ENCODE measurements at places on chromosomes 16 and 17.

GRCh38 chr17:76139801-76140660 lies 1.0 kb downstream of the FOXJ1 start:
- no peak overlapping the region for H3K27ac ChIP-seq
- peak; percentile 73 for DNase-seq
- H3K4me1 ChIP-seq: peaks cover 40% of the 10 kb centered on the region
- H3K27me3 ChIP-seq: peaks cover 13% of the 10 kb centered on the region

DNA sequence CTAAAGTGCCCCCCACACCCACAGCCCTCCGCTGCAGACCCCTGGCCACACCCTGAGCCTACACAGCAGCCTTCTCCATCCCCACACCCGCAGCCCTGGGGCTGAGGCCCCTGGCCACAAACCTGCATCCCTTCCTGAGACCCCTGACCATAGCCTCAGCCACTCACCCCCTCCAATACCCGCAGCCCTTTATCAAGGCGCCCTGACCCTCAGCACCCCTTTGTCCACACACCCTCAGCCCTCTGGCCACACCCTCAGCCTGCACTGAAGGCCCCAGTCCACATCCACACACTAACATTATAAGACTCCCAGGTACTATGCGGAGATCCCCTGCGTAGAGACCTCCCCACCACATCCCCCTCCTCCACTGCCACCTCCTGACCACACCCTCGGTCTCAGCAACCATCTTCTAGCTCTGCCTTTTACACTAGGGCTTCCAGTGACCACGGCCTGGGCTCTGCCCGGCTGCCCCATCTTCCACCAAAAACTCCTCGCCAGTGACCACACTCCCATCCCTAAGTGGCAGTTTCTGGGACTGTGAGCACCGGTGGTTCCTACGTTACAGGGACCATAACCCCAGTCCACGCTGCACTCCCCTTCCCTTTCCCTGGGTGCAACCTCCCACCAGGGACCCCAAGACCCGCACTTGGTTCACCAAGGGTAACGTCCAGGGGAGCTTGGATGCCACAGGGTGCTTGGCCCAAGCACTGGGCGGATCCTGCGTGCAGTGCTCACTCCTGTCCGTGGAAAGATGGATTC lies 818 bp downstream of the TPPP3 start:
- H3K36me3 ChIP-seq: no peaks in the 10 kb centered on the region
- H3K4me3 ChIP-seq: no peak overlapping the region
- H3K4me1 ChIP-seq: peaks cover 4% of the 10 kb centered on the region
- no peak overlapping the region for H3K27ac ChIP-seq
- DNase-seq: no peak

DNA sequence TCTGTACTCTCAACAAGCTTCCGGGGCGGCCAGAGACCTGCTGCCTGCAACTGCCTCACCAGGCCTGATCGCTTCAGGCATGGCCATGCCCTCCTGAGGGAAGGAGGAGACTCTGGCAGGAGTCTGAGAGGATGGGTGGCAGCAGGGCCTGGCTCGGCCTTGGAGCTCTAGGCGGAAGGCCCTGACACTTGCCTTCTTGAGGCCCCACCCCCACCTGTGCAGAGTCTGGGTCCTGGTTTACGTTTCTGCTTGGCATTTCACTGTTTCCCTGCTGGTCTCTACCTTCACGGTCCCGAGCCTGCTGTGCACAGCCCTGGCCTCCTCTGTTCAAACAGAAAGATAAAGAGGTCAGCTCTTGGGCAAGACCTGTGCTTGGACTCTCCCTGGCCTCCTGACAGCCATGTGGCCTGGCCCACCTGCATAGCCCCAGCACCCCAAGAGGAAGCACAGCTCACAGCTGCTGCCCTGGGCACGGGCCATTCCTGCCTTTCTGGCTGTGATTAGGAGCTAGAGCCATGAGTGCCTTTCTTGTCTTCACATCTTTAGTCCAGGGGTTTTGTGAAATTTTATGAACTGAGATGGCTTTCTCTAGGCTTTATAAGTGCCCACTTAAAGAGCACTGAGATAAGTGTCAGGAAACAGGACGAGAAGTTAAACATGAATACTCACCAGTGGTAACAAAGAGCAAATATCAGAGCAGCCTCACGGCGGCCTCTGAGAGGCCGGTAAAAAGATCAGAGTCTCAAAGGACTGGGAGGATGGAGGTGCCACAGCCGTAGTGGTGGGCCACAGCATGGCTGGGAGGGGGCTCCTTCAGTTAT lies 25.6 kb upstream of the MTSS2 start:
- no peak overlapping the region for H3K27ac ChIP-seq
- no peaks in the 10 kb centered on the region for H3K36me3 ChIP-seq
- H3K4me1 ChIP-seq: peaks cover 2% of the 10 kb centered on the region

DNA sequence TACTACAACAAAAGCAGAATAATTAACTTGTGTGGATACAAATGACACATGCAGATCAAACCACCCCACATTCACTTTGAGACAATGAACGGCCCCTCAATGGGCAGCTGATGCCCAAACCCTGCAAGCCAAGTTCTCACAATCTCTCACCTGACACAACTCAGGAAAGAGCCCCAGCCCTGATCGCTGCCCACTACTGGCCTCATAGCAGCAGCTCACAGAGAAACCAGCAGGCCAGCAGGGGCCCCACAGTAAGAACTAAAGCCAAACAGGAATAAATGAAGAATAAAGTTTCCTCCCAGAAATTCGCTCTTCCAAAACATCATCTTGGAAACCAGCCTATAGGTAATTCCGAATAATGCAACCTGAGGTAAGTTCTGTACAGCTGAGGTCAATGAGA lies 7.7 kb downstream of the AKTIP start:
- H3K36me3 ChIP-seq: peaks cover 66% of the 10 kb centered on the region
- no peak overlapping the region for H3K4me3 ChIP-seq
- H3K4me1 ChIP-seq: peaks cover 22% of the 10 kb centered on the region
- DNase-seq: no peak
- no peaks in the 10 kb centered on the region for H3K27me3 ChIP-seq

- peaks cover 46% of the 10 kb centered on the region for H3K4me1 ChIP-seq
- peaks cover 4% of the 10 kb centered on the region for H3K36me3 ChIP-seq
- H3K27me3 ChIP-seq: no peaks in the 10 kb centered on the region
- H3K27ac ChIP-seq: no peak overlapping the region
- no peak for DNase-seq
Measured at GRCh38 chr17:30375661-30376060, 3.1 kb upstream of the CPD start.

GRCh38 chr16:66512272-66513110 lies 37.4 kb downstream of the TK2 start:
- peaks cover 7% of the 10 kb centered on the region for H3K36me3 ChIP-seq
- no peak for DNase-seq
- H3K27me3 ChIP-seq: no peaks in the 10 kb centered on the region
- peaks cover 36% of the 10 kb centered on the region for H3K4me1 ChIP-seq

DNA sequence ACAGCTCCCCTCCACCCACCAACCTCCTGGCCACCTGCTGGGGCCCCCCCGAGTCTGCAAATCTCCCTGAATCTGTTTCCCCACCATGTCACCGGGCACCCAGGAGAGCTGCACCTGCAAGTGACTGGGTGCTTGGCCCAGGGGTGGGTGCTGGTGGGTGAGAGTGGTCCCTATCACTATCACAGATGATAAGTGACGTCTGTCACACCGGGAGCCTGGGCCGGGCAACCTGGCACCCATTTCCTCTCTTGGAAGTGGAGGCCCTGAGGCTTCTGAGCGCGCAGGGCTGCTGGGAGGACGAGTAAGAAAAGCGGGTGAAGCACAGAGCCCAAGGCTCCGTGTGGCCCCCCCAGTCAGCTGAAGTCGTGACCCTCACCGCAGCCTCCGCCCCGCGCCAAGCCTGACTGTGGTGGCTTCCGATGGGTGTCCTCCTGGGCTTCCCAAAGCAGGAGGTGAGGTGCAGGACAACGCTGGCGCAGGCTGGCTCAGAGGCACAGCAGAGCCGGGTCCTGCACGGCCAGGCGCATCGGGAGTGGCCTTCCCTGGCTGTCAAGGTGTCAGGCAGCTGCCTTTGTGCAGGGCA lies 21.0 kb upstream of the ACSF3 start:
- H3K4me3 ChIP-seq: no peak overlapping the region
- H3K27me3 ChIP-seq: no peaks in the 10 kb centered on the region
- DNase-seq: no peak
- no peaks in the 10 kb centered on the region for H3K36me3 ChIP-seq
- H3K4me1 ChIP-seq: no peaks in the 10 kb centered on the region

DNA sequence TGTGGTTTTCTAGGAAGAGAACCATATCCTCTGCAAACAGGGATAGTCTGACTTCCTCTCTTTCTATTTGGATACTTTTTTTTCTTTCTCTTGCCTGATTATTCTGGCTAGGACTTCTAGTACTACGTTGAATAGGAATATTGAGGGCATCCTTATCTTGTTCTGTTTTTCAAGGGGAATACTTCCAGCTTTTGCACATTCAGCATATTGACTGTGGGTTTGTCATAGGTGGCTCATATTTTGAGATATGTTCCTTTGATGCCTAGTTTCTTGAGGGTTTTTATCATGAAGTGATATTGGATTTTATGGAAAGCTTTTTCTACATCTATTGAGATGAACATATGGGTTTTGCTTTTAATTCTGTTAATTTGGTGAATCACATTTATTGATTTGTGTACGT lies 269.8 kb downstream of the MAP2K6 start:
- no peaks in the 10 kb centered on the region for H3K4me1 ChIP-seq
- H3K36me3 ChIP-seq: no peaks in the 10 kb centered on the region
- H3K27me3 ChIP-seq: no peaks in the 10 kb centered on the region
- no peak for DNase-seq

DNA sequence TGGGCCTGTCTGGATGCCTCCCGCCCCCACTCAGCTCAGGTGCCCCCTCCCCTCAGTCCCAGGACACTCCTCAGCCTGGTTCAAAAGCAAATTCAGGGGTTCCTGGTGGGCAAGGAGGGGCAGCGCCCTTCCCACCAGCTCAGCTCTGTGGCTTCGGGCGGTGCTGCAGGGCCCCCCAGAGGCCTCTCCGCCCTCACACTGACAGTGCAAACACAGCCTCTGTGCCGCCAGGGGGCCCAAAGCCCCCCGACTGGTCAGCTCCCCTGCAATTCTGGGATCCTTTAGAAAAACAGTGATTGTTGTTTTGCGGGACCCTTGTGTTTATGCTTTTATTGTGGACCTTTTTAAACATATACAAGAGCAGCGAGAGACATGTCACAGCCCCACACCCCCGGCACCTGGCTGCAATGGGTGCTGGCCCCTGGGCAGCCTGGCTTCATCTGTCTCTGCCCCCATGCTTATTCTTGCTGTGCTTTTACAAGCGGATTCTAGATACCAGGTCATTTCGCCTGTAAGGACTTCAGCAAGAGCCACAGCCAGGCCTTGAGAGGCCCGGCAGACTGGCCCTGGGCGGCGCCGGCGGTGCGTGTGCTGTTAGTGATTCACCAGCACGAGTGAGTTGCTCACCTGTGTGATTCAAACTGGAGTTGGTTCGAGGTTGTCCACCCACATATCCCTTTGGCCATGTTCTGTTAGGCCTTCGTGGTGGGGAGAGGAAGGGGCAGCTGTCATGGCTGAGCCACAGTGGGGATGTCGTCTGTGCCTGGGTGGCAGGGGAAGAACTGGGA lies 21.2 kb downstream of the ZNF469 start:
- H3K36me3 ChIP-seq: no peaks in the 10 kb centered on the region
- no peak overlapping the region for H3K27ac ChIP-seq
- H3K4me1 ChIP-seq: peaks cover 5% of the 10 kb centered on the region
- no peaks in the 10 kb centered on the region for H3K27me3 ChIP-seq

DNA sequence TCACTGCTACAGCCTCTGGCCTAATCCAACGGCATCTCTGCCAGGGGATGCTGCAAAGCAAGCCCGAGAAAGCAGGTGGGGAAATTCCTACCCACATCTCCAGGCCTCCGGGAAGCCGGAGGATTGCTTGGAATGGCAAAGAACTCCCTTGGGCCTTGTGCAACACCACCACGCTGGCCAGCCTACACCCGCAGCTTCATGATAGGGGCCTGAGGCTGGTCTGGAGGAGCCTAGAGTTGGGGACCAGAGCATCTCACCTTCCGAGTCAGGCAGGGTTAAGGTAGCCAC lies 20.3 kb downstream of the GGA3 start:
- no peaks in the 10 kb centered on the region for H3K27me3 ChIP-seq
- no peak for DNase-seq
- peaks cover 47% of the 10 kb centered on the region for H3K4me1 ChIP-seq
- no peak overlapping the region for H3K27ac ChIP-seq
- no peak overlapping the region for H3K4me3 ChIP-seq

DNA sequence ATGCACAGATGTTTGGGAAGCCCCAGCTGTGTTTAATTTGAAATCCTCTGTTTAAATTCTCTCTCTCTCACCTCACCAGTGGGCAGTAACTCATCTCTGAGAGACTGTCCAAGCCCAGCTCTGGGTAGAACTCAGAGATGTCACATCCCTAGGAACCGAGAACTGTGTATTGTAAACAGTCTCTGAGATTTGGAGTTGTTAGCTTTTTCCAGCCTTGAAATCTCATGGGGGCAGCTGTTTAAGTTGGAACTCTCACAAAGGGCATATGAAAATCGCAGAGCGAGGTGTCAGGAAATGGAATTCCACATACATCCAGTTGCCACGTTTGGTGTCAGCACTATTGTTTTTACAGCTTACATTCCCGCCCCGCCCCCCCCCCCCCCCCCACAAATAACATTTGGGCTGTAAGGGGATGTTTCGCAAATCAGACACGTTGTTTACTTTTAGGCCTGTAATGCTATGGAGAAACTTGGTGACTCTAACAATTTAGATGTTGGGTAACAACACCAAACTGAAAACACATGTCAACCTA lies 34.3 kb downstream of the VPS35L start:
- H3K4me1 ChIP-seq: peaks cover 2% of the 10 kb centered on the region
- no peak for DNase-seq
- H3K4me3 ChIP-seq: no peak overlapping the region
- H3K27me3 ChIP-seq: no peaks in the 10 kb centered on the region
- peaks cover 28% of the 10 kb centered on the region for H3K36me3 ChIP-seq

DNA sequence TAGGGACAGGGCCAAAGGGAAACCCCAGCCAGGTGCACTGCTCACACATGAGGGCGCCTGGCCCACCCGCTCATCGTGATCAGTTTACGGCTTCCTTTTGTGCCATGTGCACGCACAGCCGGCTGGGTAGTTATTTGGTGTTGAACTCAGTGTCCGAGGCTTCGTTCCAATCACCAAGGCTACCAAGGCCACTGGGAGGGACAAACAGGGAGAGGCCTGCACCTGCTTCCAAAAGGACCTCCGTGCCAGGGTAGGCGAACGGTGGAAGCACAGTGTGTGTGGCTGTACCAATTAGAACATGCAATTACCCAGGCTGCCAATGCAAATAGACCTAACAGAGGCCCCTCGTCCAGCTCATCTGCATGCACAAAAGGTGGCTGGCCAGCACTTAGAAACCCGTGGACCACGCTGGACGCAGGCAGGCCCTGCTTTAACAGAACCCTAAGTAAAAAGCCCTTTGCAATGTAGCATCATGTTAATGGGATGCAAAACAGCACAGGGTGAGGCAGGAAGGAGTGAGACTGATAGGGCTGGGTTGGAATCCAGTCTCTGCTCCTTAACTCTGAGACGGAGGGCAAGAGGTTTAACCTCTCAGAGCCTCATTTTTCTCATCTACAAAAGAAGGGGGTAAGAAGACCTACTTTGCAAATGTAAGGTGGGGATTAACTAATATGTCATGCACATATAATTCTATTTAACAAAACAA lies 204.0 kb downstream of the XYLT1 start:
- peaks cover 6% of the 10 kb centered on the region for H3K36me3 ChIP-seq
- no peak for DNase-seq
- H3K27ac ChIP-seq: no peak overlapping the region

GRCh38 chr17:31269578-31269983 lies 27.5 kb downstream of the OMG start:
- H3K36me3 ChIP-seq: peaks cover 8% of the 10 kb centered on the region
- H3K4me1 ChIP-seq: peaks cover 2% of the 10 kb centered on the region
- H3K27me3 ChIP-seq: no peaks in the 10 kb centered on the region
- H3K4me3 ChIP-seq: no peak overlapping the region
- no peak for DNase-seq
- H3K27ac ChIP-seq: no peak overlapping the region

All from activated CD4-positive, alpha-beta T cell treated with anti-CD3 and anti-CD28 coated beads, Interleukin-2, amount 10 ng/mL, durations not matched to agents 24 days and 14 days (primary cell).